DND-41 (cell line): ENCODE measurements at places on chromosomes 4 and X.

GRCh38 chrX:96721354-96721753, 36.7 kb downstream of the DIAPH2 start:
- H3K36me3 ChIP-seq = no peaks in the 10 kb centered on the region
- H3K27me3 ChIP-seq = no peaks in the 10 kb centered on the region
- H3K4me3 ChIP-seq = no peak overlapping the region
- no peak overlapping the region for H3K27ac ChIP-seq
- no peak for DNase-seq

DNA sequence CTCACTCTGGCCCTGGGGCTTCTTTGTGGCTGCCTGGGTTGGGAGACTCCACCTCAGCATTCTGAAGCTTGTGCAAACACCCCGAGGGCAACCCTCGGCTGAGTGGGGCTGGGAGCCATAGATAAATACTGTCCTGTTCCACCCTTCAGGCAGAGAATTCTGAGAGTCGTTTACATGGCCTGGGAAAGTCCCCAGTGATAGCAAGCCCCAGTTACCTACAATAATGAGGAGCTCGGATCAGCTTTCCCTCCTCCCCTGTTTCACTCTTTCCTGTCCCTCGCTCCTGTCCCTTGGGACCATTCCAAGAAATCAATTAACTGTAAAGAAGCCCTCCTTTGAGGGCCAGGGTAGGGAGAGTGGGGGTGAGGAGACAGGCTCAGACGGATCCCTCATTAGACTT, 31.6 kb upstream of the DDX3X start:
- no peak overlapping the region for H3K27ac ChIP-seq
- peaks cover 5% of the 10 kb centered on the region; the same call in 1 of the 2 replicates for H3K4me1 ChIP-seq
- DNase-seq = no peak
- no peak overlapping the region for H3K4me3 ChIP-seq

GRCh38 chr4:121233982-121234381, 69.9 kb upstream of the TNIP3 start:
- H3K36me3 ChIP-seq = no peaks in the 10 kb centered on the region
- no peak for DNase-seq
- H3K27me3 ChIP-seq = no peaks in the 10 kb centered on the region
- no peak overlapping the region for H3K27ac ChIP-seq

DNA sequence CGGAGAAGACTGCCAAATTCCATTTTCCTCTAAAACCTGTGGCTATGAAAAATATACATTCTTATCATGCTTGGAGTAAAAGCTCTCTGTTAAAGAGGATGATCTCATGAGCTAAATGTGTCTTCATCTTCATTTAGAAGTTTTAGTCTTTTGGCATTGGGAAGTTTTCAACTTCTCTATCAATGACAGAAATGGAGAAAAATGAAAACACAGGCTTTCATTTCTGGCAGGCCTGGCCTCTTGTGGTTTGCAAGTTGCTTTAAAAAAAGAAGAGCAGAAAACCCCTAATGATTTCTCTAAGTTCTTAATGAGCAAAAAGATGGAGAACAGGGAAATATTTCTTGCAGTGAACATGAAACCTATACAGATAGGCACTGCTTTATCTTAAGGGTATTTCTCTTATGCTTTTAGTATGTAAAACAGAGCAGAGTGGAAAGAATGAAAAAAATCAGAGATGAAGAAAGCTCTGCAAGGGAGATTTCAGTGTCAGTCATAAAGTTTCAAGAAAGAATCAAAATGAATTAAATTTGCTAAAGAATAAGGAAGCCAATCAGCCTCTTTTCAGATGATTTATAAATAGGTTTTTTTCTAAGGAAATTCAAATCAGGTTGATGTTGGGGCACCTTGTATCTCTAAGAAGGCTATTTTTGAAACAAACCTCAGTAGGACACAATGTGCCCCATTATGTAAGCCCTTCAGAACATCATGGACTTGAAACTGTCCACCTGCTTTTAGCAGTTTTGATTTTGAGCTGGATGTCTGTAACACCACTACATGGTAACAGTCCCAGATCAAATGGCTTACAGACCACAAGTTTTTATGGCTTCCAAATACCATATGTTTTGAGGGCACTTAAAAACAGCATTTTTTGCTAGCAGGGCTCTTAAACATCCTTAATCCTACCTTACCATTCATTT, 225.0 kb downstream of the GRIA3 start:
- no peak overlapping the region for H3K27ac ChIP-seq
- 0 out of 2 replicates have a peak, but pooled peaks cover 4% of the 10 kb centered on the region for H3K4me1 ChIP-seq
- no peak for DNase-seq

DNA sequence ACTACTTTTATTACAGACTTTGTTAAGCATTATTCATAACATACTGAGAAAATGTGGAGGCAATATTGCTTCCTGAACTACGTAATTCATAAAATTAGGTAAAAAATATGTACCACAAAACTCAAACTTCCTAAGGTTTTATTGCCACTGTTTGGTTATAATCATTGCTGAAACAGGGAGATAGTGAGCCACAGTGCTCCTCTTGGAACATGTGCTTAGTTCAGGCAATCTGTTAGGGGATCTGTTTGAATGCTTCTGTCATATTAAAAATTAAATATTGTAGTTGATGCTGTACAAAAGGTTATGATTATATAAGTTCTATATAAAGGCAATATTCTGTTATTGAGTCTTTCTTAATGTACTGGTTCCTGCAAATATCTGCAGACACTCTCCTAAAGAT, 480.7 kb downstream of the GRXCR1 start:
- DNase-seq = no peak
- no peak overlapping the region for H3K27ac ChIP-seq
- no peak overlapping the region for H3K4me3 ChIP-seq
- no peaks in the 10 kb centered on the region for H3K36me3 ChIP-seq

DNA sequence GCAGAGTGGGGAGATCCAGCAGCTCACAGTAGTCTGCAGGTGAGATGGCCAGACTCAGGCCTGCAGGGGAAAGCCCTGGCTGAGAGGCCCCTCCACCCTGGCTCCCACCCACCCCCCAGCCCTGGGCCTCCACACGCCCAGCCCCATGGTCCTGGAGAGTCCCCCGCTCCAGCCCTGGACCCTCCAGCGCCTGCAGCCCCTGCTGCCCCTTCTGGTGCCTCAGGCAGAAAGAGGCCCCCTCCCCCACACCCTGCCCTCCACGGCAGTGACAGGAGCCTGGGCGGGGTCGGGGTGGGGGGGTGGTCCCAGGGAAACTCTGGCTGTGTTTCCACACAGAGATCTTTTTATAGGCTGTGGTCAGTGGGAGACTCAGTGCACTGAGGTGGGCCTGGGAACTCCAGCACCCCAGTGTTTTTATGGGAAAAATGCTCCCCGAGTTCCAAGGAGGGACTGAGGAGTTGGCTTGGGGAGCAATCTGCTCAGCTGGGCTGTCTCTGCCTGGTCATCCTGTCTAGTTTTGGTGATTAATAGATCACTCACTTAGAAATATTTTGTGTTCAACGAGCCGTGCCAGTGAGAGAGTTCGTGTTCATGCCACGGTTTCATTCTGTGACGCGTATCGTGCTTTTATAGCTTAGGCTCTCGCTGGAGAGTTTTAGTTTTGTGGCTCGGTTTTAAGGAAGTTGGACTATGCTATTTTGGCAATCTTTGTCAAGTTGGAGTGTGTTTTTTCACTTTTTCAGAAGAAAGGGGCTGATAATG, 53.1 kb upstream of the HGFAC start:
- no peaks in the 10 kb centered on the region for H3K4me1 ChIP-seq
- no peak for DNase-seq
- no peak overlapping the region for H3K27ac ChIP-seq
- no peaks in the 10 kb centered on the region for H3K27me3 ChIP-seq
- H3K36me3 ChIP-seq = no peaks in the 10 kb centered on the region

DNA sequence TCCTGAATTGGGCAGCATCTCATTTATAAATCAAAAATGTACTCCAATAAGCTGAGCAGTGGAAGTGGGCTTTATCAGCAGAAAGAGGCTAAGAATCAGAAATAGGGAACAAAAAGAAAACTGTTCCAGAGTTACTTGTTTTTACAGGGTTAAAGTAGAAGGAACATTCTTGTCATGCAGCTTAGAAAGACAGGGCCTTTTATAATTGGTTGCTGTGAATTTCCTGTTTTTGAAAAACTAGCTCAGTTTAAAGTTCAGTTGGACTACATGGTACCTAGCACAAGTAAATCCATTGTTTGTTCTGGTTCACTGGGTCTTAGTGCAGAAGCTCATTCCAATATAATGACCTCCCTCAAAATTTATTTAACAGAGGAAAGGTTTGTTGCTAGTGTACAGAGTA, 200.8 kb downstream of the GRIA2 start:
- H3K4me1 ChIP-seq = no peaks in the 10 kb centered on the region
- no peak overlapping the region for H3K27ac ChIP-seq
- no peak overlapping the region for H3K4me3 ChIP-seq
- H3K36me3 ChIP-seq = no peaks in the 10 kb centered on the region
- H3K27me3 ChIP-seq = no peaks in the 10 kb centered on the region

GRCh38 chr4:22063613-22064012, 115.0 kb upstream of the KCNIP4 start:
- no peaks in the 10 kb centered on the region for H3K36me3 ChIP-seq
- H3K27ac ChIP-seq = no peak overlapping the region
- H3K27me3 ChIP-seq = no peaks in the 10 kb centered on the region
- no peak for DNase-seq
- H3K4me3 ChIP-seq = no peak overlapping the region

DNA sequence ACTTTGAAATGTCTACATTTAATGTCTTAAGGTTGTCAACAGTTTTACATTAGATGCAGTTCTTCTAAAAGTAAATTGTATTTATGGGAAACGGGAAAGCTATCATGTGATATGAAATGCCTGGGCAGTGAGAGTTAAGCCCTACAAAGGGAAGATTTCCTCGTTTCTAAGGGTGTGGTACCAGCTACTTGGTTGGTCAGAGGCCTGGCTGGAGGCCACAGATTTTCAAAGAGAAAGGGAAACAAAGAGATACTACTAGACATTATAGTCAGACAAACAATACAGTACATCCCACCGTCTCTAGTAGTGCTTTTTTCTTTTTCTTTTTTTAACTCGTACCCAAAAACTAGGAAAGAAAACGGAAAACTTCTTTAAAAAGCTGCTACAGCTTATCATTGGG, 467.8 kb downstream of the PCDH7 start:
- H3K27ac ChIP-seq = no peak overlapping the region
- no peaks in the 10 kb centered on the region for H3K27me3 ChIP-seq
- no peak overlapping the region for H3K4me3 ChIP-seq
- no peak for DNase-seq
- no peaks in the 10 kb centered on the region for H3K36me3 ChIP-seq

- H3K27ac ChIP-seq = no peak overlapping the region
- no peak overlapping the region for H3K4me3 ChIP-seq
- H3K36me3 ChIP-seq = no peaks in the 10 kb centered on the region
- no peaks in the 10 kb centered on the region for H3K4me1 ChIP-seq
Observed at GRCh38 chr4:57658188-57658587, 548.0 kb upstream of the IGFBP7 start.
